ENCODE measurements at places on chromosomes 6 and 20.

- peak; percentile 28 for DNase-seq
Measured at GRCh38 chr6:132054525-132054924, 103.4 kb upstream of the CCN2 start.

DNA sequence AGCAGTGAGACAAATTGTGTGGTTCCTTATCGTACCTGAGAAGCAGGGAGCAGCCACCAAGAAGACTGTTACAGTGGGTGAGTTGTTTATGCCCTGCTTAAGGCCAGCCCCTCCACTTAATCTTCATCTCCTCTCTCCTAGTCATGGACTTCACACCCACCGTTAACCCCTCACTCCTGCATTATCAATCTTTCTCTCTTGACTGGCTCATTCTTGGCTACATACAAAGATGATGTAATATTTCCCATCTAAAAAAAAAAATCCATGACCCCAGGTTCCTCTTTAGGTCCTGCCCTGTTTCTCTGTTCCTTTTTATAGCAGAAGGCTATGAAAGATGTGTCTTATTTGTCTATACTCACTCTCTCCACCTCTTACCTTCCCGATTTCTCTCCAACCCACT lies 72.4 kb downstream of the SHLD1 start:
- DNase-seq: no peak

GRCh38 chr6:111555036-111555435 lies 50.6 kb downstream of the TRAF3IP2 start:
- DNase-seq: peak; percentile 24

- no peak for DNase-seq
Measured at GRCh38 chr6:102732898-102733297, 1339.4 kb downstream of the GRIK2 start.

GRCh38 chr20:49981218-49982071 lies 1.3 kb upstream of the SNAI1 start:
- no peak for DNase-seq

GRCh38 chr6:166541876-166542579 lies 44.5 kb downstream of the RAMACL start:
- DNase-seq: no peak

DNA sequence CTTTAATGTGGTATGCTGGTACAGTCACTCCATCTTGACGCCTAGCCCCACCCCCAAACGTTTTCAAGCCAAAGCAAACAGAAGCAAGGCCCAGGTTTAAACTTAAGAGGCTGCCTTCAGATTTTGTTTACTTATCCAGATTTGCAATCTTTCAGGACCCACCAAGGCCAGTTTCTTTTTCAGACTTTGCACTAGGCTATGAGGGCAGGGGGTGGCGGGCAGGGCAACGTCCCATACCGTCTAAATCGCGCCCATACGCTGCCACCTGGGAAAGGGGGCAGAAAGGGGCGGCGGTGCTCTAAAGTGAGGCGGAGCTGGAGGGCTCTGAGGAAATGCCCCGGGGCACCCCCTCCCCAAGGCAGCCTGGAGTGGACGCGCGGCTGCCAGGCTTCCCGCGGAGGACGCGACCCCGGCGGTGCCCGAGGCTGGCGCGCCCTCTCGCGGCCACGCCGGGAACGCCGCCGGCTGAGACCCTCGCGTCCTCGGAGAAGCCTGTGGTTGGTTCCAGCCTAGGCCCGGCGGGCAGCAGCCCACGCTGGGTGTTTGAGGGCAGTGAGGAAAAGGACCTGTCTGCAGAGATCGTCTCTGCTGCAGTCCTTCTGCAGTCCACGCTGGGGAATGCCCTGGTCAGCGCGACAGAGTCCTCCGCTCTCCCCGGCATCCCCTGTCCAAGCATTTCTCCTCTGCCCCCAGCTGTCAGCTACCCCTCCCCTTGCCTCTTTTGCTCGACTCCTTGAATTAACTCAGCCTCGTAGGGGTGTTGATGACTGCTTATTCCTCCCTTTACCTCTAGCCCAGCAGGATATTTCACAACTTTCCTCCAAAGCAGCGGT lies 129.2 kb upstream of the PRND start:
- DNase-seq: peak; percentile 82

DNA sequence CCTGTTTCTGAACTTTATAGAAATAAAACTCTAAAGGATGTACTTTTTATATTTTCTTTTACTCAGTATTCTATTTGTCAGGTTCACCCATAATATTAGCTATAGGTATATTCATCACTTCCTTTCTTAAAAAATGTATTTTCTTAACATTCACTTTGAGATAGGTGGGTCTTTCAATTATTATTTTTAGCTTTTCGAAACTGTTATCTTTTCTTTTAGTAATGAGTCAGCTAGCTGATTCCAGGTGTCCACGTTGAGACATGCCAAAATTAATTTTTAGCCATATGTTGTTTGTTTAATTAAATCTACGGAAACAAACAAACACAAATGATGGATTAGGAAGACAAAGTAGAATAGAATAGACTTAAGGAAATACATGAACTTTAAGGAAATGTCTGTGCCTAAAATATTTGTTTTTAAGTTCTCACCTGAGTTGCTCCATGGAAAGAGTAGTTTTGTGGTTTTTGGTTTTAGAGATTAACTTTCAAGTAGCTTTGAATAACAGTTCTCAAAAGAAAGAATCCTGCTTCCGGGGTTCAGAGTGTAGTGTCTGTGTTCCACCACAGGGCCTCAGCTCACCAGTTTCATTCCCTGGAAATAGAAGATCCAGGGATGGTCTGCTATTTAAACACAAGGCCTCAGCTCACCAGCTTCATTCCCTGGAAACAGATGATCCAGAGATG lies 435.0 kb downstream of the HAO1 start:
- DNase-seq: no peak

DNA sequence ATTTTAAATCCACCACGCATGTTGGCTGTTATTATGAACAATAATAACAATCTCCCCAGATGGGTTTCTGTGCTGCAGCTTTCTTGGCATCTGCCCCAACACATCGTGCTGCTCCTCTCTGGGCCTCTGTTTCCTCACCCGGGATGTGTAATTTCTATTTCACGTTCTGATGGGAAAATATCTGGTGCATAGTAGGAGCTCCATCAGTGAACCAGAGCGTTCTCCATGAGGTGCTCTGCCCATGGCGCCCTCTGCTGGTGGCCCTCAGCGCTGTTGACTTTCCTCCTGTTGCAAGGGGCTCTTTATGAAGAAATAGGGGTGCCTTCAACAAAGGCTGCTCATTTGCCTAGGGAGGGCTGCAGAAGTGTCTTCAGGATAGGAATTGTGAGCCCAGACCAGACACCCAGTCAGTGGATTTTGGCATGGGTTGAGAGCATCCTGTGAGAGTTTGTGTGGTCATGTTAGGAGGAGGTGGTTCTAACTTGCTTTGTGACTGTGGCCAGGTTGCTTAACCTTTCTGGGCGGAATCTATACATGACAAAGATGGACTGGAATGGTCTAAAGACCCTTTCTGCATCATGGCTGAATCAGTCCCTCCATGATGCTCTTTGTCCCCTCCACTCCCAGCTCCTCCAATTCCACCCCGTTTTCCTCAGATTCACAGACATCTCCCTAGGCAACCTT lies 8.1 kb downstream of the SCRT2 start:
- peak; percentile 74 for DNase-seq

GRCh38 chr20:52318651-52319050 lies 127.1 kb upstream of the ZFP64 start:
- DNase-seq: no peak

DNA sequence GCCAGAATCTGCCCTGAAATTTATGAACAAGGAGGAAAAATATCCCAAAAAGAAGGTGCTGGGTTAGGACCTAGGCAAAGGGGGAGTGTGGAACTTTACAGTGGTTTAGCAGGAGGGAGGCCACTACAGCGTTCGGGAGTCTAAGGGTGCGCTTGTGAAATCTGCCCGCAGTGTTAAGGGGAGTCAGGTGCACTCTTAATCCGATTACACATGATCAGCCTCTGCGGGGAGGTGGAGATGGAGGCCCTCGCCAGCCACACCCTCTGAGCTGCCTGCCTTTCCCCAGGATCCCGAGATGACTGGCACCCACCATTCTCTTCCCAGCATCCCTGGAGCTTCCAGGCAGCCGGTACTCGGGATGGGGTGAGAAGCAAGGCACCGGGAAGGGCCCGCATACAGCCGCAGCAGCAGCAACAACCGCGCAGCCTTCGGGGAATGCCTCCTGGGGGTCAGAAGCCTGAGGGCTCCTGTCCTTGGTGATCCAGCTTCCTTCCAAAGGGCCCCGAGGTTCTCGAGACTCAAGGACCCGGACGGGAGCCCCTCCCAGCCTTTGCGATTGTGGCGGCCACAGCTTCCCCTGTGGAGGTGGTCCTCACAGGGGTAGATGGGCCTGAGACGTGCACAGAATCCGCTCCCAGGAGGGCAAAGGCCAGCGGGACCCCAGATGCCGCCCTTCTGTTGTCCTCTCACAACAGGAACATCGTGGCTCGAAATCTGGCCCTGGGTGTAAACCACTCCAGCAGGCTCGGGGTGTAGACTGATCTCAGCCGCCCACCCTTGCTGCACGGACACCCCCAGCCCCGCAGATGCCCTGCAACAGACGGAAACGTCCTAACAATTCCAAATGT lies 57.3 kb upstream of the CST7 start:
- no peak for DNase-seq

DNA sequence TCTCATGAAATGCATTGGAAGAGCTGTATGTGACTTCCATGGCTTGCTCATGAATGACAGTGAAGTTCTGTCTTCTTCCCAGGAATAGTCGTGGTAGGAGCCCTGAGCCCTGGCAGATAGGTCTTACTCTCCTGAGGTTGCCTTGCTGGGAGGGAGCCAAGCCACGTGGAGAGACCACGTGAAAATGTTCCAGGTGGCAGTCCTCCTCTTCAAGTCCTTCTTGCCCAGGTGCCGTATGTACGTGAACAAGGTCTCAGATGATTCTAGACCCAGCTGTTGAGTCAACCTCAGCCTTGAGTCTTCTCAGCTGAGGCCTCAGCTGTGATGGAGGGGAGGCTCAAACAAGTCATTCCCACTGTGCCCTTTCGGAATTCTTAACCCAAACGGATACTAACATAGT lies 192.4 kb upstream of the PRDM1 start:
- no peak for DNase-seq

All from AG08396 (cell line).